ENCODE measurements at places on chromosomes 6 and 20.

GRCh38 chr20:23542801-23543200 is 25.5 kb downstream of the CST9L start:
- DNase-seq, result no peak

DNA sequence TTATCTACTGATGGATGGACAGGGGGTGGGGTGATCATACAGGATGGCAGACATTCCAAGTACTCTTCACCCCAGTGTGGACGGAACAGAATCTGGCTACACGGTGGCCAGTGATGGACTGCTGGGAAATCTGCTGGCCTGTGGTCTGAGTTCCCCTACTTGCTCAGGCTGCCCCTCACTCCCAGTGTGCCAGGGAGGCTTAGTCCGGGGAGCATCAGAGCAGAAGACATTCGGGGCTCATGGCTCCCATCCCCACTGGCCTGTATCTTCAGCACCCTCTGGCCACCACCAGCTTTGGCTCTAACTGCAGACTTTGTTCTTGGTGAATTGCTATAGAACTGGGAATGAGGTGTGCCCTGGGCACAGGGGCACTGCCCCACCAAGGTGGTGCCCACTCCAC is 15.3 kb downstream of the TLDC2 start:
- no peak for DNase-seq

GRCh38 chr6:78363688-78364087 is 503.7 kb upstream of the IRAK1BP1 start:
- no peak for DNase-seq

DNA sequence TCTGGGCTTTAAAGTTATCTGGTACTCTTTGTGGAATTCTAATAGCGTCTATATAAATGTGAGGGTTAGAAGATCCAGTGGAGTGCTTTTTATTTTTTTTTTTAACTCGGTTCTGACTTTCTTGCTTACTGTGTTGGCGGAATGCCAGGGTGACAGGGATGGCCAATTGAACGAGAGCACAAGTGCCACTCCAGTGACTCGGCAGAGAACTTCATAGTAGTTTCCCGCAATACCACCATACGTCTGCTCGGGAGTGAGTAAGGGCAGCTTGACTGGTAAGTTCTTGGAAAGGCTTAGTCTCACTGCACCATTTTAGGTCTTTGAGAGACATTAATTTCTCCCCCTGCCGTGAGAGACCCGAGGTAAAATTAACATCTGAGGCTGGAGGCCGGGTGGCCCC is 49.4 kb upstream of the TULP1 start:
- DNase-seq, result no peak

- no peak for DNase-seq
Measured at GRCh38 chr6:134425513-134425912, 107.6 kb upstream of the SGK1 start.

- DNase-seq, result no peak
Measured at GRCh38 chr6:7761051-7761450, 35.2 kb downstream of the BMP6 start.

GRCh38 chr6:146962329-146962728 is 241.9 kb upstream of the STXBP5 start:
- no peak for DNase-seq

DNA sequence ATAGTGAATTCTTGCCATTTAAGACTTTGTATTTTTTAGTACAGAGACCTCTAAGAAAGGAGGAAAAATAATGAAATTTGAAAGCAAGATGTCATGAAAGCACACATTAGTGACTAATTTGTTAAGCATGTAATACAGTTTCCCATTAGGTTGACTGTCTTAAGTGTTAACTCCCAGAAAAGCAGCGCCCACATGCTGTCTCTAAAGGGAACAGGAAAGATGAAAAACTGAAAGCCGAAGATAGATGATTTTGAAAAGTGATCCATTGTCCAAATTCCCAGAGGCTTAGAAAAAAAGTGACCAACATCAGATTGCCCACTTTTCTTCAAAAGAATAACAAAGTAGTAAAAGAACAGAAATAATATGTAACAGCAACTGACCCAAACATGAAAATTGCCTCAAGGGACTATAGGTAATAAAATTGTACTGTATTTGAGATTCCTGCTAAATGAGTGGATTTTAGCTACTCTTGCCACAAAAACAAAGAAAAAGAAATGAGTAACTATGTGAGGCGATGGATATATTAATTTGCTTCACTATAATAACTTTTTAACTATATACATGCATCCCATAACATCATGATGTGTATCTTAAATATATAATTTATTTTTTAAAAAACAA is 83.2 kb upstream of the OGFRL1 start:
- no peak for DNase-seq

DNA sequence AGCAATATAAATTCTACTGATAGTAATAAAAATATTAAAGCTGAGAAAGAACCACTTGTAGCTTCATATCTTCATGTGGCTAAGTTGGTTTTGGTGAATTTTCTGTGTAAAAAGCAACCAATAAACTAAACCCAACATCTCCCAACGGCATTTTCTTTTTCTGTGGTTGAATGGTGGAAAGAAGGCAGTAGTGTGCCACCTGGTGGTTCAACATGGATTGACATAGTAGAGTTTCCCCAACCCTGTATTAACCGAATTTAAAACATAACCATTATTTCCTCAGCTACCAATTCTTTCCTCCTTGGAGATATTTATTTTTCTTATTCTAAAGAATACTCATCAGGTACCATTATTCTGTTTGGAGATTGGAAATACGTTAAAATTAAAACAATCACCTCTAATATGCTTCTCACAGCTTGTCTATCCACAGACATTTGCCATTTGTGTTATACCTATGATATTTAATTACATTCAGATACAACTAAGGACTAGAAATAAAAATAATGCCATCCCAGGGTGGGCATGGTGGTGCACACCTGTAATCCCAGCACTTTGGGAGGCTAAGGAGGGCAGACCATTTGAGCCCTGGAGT is 117.1 kb upstream of the EEF1E1 start:
- DNase-seq, result no peak

DNA sequence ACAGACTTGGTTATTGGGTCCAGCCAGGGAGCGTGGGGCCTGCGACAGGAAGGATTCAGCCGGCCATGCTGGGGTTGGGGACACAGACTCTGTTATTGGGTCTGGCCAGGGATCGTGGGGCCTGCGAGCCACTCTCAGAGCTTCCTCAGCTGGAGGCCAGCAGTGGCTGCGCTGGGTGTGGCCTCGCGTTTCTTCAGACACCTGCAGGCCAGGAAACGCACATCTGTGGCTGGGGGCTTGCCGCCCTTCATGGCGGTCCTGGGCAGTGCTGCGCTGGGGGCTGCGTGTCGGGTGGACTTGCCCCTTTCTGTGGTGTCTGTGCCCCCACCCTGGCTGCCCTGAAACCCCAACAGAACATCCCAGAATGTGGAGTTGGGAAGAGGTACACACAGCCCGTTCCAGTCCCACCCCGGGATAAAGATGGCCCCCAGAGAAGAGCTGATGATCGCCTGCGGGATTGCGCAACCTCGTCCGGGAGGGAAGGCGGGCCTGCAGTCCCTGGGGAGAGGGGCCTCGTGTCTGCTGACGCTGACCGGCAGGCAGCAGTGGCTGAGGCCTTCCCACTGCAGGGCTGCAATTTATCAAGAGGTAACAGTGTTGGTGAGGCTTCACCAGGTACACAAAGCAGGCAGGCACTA is 16.9 kb upstream of the MTG2 start:
- peak; percentile 52 for DNase-seq

DNA sequence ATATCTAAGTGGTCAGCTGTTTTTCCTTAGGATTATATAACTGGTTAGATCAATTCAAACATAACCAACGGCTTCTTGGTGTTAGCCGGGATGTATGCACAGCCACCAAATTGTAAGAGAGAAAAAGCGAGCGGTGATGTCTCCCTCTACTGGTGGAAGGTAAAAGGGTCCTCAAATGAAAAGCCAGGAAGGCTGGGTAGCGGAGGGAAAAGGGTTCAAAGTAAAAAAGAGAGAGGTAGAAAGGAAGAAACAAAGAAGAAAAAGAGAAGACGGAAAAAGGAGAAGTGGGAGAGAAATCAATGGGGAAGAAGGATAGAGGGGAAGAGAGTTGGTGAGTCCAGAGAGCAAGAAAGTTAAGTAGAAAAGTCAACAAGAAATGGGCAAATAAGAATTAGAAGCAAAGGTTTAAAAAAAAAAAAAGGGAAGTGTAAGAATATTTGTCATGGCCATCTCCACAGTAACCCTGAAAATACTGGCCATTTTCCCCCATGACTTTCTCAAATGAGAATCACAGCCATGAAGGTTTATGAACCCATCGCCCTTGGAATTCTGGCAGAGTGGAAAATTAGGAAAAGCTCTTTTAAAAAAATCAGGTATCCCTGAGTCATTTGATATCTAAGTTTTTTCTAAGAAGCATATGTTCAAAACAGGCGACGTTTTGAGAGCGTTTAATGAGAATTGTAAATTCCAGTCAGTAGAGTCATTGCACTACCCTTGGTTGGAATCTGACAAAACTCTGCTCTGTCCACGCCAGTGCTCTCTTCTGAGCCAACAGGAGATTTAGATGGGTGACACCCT is 155.6 kb upstream of the SNX9 start:
- DNase-seq, result no peak

GRCh38 chr6:162698440-162698839 is 29.1 kb downstream of the PRKN start:
- DNase-seq, result no peak
